ENCODE measurements at places on chromosomes 12 and 14. TPM values are rescaled to one million over a fixed set of nuclear protein-coding genes. Genes with fewer than 3 reads are reported as not detected.

The CACNA2D4 gene
- 3.2 TPM for polyA plus RNA-seq

- no peak for DNase-seq
Measured at GRCh38 chr14:30551460-30551859, 7.5 kb upstream of the G2E3 start.

DNA sequence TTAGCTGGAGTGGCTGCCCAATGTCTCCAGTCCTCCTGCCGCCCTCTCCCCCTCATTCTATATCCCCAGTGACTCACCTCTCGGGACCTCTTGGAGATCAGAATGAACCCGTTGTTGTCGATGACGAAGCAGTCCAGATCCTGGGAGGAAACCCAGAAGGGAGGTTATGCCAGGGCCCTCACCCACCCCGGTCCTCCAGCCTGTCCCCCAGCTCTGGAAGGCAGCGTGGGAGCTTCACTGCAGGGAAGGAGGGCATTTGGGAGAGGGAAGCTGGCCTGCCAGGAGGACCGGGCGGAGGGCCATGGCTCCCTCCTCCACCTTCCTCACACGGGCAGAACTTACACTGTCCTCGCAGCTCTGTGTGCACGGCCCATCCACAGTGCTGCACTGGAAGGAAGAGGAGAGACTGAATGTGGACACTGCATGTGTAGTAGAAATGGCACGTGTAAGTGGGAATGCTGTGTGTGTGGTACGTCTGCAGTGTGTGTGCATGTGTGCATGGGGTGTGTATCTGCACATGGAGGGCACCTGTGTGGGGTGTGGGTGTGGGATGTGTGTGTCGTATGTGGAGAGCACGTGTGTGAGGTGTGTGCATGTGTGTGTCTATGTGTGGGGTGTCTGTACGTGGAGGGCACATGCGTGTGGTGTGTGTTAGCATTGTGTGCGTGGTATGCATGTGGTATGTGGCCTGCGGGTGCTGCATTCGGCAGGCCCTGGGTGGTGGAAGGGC is 10.0 kb upstream of the LRTM2 start:
- DNase-seq = no peak

The TBX5 gene
- not detected for polyA plus RNA-seq

GRCh38 chr14:94054401-94054800 is 26.6 kb downstream of the DDX24 start:
- DNase-seq = no peak

The KRT83 gene
- not detected for polyA plus RNA-seq

GRCh38 chr14:68775614-68776126 is 17.2 kb downstream of the ZFP36L1 start:
- DNase-seq = no peak

DNA sequence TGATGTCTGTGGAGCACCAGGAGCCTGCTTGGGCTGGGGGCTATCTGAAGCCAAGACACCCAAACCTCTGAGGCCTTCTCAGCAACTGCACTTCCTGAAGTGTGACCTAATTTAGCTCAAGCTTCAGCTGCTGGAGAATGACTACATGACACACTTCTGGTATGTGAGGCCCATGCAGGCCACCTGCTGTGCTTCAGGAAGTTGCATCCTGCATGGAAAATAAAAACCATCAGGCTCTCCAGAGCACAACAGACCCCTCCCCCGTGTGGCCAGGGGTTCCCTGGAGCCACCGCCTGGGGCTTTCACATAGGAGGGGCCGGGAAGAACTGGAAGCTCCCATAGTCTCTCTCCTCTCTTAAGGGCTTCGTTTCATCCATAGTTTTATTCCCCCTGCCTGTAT is 217.7 kb downstream of the SLC15A4 start:
- DNase-seq = no peak

DNA sequence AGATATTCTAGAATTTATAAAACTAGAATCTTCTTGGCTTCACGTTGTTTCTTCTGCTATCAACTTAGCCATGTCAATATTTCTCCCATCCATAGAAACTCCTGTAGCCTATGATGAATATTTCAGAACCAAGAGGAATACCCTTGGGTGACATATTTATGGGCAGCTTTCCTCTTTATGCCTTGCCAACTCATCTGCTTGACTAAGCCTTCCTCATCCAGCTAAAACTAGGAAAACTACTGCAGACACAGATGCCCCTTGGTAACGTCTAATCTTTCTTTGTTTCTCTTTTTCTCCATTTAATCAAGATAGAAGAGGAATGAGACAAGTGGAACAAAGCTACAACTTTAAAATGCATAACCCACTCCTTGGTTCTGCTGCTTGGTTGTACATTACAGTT is 6.3 kb downstream of the GOLT1B start:
- DNase-seq = no peak

- peak; percentile 15 for DNase-seq
Measured at GRCh38 chr12:4991373-4991772, 52.3 kb upstream of the KCNA5 start.

GRCh38 chr12:116684891-116685290 is 53.0 kb downstream of the SPRING1 start:
- DNase-seq = no peak

The LGR5 gene
- polyA plus RNA-seq = 1.2 TPM

The SART3 gene
- polyA plus RNA-seq = 12.0 TPM

- DNase-seq = peak; percentile 73
Measured at GRCh38 chr14:54338696-54339317, 58.0 kb upstream of the CDKN3 start.

DNA sequence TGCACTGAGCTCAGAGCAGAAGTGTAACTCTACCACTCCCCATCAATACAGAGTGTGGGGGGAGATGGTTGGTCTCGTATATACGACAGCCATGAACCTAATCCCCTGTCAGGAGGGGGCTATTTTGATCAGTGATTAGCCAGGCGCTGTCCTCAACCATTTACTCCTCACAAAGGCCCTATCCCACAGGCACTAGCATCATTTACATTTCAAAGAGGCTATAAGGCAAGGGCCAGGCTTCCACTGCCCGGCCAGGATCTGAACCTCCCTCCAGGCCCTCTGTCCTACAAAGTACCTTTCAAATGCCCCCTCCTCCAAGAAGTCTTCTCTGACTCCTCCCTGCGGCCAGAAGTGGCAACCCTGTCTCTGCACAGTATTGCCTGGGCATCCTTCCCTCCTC is 74.7 kb downstream of the ITPK1 start:
- DNase-seq = no peak

DNA sequence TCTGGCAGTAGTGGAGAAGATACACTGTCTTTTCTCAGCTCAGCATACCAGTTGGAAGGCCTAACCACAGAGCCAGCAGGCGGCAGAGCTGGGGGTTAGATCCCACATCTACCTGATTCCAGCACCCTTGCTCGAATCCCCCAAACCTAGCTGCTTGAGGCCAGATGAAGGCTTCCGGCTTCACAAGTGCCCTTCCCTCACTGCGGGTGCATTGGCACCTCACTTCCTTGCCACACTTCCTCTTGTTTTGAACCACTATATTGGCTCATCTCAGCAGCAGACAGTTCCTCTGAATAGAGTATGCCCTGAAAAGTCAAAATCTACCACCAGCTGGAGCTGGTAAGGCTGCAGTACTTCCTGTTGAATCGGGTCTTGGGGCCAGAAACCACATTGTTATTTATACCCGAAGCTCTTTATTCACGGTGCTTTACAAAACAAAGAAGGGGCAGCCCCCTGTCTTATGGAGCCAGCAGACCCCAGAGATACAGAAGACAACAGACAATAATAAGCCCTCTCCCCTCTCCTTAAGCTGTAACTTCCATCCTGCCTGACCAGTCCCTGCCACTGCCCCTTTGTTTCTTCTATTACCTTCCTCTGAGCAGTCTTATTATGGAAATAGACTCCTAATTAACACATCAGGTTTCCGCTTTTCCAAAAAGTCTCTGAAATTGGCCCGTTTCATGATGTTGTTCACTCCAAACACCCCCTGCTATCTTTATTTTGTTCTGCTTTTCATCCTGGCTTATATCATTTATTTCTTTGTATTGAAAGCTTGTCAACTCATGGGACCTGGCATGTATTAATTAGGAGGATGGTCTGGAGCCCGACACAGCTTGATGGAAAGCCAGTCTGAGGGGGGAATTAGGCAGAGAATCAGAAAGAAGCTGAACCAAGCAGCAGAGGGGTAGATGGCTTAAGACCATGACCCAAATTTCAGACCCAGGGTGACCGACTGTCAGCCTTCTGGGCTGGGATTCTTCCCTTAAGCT is 233.5 kb downstream of the EFCAB11 start:
- peak; percentile 35 for DNase-seq

DNA sequence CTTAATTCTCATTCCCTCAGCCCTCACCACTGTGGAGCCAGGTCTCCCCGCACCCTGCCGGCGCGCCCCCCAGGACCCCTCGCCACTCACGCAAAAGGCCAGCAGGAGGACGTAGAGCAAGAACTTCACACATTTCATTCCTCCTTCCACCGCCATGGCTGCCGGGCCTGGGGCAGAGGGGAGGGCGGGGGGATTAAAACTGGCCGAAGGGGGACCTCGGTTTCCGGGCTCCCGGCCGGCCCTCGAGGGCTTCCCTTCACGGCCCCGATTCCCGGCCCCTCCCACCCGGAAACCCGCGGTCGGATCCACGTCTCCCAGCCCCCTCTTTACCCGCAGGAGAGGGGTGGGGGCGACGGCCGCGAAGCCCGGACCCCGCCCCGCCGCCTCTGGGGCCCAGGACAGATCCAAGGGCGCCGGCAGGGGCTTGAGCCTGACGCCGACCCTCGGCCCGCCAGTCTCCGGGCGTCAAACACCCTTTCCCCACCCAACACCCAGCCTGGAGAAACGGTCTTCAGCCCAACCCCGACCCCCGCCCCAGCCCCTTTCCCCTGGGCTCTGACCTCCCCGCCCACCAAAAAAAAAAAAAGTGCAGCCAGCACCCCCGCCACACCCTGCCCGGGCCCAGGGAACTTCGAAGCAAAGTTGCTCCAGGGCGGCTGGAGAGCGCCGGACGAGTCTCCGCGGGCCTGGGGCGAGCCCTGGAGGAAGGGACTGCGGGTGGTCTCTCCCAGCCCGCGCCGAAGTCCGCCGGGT is 447 bp downstream of the CD63 start:
- DNase-seq = peak; percentile 77

Data from stomach (tissue), 19 donors.